ENCODE measurements at places on chromosomes 16 and 17. TPM values are rescaled to one million over a fixed set of nuclear protein-coding genes. Genes with fewer than 3 reads are reported as not detected.

Gene SDR42E2
- total RNA-seq: not detected

Gene WSCD1
- total RNA-seq: 11.4 TPM

DNA sequence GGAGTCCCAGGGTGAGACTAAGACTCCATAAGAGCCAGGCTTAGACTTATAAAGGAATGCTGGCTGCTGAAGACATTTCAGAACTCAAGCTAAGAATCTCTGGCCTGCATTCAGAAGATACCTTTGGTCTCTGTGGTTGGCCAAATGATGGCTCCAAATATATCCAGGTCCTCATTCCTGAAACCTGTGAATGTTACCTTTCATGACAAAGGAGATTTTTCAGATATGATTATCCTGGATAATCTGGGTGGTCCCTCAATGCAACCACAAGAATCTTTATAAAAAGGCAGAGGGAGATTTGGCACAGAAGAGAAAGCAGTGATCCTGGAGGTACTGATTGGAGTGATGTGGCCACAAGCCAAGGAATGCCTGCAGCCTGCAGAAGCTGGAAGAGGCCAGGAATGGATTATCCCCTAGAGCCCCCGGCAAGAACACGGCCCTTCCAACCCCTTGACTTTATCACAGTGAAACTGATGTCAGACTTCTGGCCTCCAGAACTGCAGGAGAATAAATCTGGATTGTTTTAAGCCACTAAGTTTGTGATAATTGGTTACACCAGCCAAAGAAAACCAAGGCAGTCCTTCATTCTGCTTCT lies 253.3 kb downstream of the SLC39A11 start:
- H3K27me3 ChIP-seq: no peaks in the 10 kb centered on the region
- peaks cover 22% of the 10 kb centered on the region for H3K36me3 ChIP-seq
- H3K27ac ChIP-seq: no peak overlapping the region
- H3K4me3 ChIP-seq: no peak overlapping the region
- H3K4me1 ChIP-seq: no peaks in the 10 kb centered on the region

- no peaks in the 10 kb centered on the region for H3K27me3 ChIP-seq
- H3K4me1 ChIP-seq: no peaks in the 10 kb centered on the region
- no peak for DNase-seq
- H3K27ac ChIP-seq: no peak overlapping the region
- H3K4me3 ChIP-seq: no peak overlapping the region
- H3K36me3 ChIP-seq: no peaks in the 10 kb centered on the region
Measured at GRCh38 chr16:12178251-12178990, 201.9 kb downstream of the SNX29 start.

- H3K4me3 ChIP-seq: no peak overlapping the region
- no peaks in the 10 kb centered on the region for H3K36me3 ChIP-seq
- DNase-seq: no peak
- H3K4me1 ChIP-seq: no peaks in the 10 kb centered on the region
- no peak overlapping the region for H3K27ac ChIP-seq
- no peaks in the 10 kb centered on the region for H3K27me3 ChIP-seq
Measured at GRCh38 chr16:59385959-59386358, 651.8 kb upstream of the GOT2 start.

DNA sequence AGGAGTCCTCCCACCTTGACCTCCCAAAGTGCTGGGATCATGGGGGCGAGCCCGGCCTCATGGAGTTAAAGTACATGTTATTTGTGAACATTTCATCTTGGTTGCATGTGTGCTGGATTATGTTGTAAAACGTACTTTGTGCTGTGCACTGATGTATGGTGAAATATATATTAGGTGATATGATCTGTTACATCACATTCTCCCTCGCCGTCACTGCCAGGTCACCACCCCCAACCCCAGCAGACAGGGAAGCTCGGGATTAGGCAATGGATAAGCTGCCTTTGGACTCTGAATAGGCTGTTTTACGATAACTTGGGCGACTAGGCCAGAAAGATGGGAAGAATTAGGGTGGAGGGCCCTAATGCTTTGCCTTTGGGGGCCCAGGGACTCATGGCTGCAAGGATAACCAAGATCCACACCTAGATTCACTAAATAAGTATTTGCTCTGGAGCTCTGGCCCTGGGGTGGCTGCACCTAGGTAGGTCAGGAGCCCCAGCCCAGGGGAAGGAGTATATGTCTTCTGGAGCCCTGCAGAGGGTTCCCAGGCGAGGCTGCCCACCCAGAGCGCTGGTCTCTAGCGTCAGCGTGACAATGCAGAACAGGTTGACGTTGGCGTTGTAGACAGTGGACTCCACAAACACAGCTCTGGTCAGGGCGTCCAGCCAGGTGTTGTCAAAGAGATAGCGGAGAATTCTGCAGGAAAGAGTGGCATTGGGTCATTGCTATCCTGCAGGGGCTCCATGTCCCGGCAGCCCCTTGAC lies 27.1 kb upstream of the GCSH start:
- H3K27me3 ChIP-seq: no peaks in the 10 kb centered on the region
- no peaks in the 10 kb centered on the region for H3K36me3 ChIP-seq
- H3K27ac ChIP-seq: no peak overlapping the region

DNA sequence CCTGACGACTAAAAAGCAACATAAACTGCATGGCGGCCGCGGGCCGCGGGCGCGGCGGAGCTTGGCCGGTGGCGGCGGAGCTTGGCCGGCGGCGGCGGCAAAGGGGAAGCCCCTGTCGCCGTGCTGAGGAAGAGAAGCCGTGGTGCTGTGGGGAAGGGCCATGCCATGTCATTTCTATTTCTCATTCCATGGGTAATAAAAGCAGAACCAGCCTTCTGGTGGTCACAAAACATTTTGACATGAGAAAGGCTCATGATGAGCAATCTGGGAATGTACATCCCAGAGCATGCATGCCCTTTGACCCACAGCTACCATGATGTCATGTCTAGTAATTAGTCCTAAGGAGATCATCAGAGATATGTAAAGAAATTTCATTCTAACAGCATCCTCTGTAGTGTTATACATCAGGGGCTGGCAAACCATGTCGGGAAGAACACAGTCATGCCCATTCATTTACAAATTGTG lies 23.9 kb upstream of the HEATR6 start:
- H3K4me1 ChIP-seq: no peaks in the 10 kb centered on the region
- H3K27ac ChIP-seq: no peak overlapping the region
- no peaks in the 10 kb centered on the region for H3K36me3 ChIP-seq
- DNase-seq: no peak
- no peaks in the 10 kb centered on the region for H3K27me3 ChIP-seq

GRCh38 chr17:33277436-33278100 lies 15.5 kb downstream of the ASIC2 start:
- no peak overlapping the region for H3K4me3 ChIP-seq
- DNase-seq: no peak
- H3K36me3 ChIP-seq: no peaks in the 10 kb centered on the region
- H3K27me3 ChIP-seq: no peaks in the 10 kb centered on the region

GRCh38 chr17:2737693-2738092 lies 11.8 kb downstream of the CCDC92B start:
- no peak for DNase-seq
- H3K4me3 ChIP-seq: no peak overlapping the region
- H3K4me1 ChIP-seq: no peaks in the 10 kb centered on the region
- H3K27me3 ChIP-seq: no peaks in the 10 kb centered on the region

- peak overlapping the region; percentile 77 for H3K4me3 ChIP-seq
- peaks cover 15% of the 10 kb centered on the region for H3K4me1 ChIP-seq
- DNase-seq: no peak
- no peaks in the 10 kb centered on the region for H3K36me3 ChIP-seq
Measured at GRCh38 chr17:49850218-49850610, 2.3 kb upstream of the TAC4 start.

DNA sequence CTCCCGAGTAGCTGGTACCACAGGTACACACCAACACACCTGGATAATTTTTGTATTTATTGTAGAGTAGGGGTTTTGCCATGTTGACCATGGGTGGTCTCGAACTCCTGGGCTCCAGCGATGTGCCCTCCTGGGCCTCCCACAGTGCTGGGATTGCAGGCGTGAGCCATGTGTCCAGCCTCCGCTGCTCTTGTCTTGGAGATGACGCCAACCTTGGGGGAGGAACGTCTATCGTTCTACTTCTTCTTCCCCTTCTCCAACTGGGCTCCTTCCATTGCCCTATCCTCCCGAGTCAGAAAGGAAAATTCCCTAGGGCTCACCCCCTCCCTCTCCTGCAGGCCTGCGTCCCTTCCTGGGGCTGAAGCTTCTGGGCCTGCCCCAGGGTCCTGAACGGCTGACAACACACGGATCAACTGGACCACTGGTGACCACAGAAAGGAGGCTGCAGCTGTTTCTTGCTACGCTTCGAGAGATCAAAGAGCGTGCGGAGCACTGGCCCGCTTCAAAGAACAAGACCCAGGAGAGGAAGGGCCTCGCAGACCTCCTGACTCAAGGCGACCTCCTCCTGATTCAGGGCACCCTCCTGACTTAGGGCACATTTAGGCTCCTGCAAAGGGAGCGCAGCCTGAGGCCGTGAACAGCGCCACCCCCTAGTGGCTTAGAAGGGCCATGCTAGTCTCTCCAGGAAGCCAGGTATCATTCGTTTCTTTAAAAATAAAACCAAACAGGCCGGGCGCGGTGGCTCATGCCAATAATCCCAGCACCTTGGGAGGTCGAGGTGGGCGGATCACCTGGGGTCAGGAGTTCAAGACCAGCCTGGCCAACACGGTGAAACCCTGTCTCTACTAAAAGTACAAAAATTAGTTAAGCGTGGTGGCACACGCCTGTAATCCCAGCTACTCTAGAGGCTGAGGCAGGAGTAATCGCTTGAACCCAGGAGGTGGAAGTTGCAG lies 48.5 kb upstream of the HELZ start:
- no peak overlapping the region for H3K4me3 ChIP-seq
- peaks cover 6% of the 10 kb centered on the region for H3K4me1 ChIP-seq
- H3K36me3 ChIP-seq: no peaks in the 10 kb centered on the region
- no peak overlapping the region for H3K27ac ChIP-seq
- peak; percentile 79 for DNase-seq

DNA sequence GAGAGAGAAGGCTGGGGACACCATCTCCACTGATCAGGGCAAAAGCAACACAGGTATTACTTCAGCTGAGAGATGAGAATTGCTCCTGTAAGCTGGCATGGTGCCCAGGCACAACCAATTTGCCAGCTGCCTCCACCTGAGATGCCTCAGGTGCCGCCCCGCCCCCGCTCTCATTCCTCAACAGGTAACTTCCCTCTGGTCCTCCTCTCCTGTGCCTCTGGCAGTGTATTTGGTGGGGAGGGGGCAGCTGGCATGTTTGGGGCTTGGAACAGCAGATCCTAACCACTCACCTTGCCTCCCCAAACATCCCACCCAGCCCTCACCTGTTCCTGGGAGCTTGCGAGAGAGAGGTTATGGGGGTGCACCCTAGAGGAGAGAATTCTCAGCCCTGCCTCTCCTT lies 2.9 kb upstream of the SRCIN1 start:
- peaks cover 29% of the 10 kb centered on the region for H3K27me3 ChIP-seq
- no peak overlapping the region for H3K27ac ChIP-seq
- H3K36me3 ChIP-seq: no peaks in the 10 kb centered on the region
- no peak for DNase-seq
- H3K4me3 ChIP-seq: no peak overlapping the region
- H3K4me1 ChIP-seq: no peaks in the 10 kb centered on the region

GRCh38 chr17:42456223-42457106 lies 2.2 kb upstream of the ATP6V0A1 start:
- no peak for DNase-seq
- peak overlapping the region; percentile 92 for H3K27ac ChIP-seq
- H3K4me3 ChIP-seq: no peak overlapping the region
- H3K36me3 ChIP-seq: no peaks in the 10 kb centered on the region
- no peaks in the 10 kb centered on the region for H3K27me3 ChIP-seq

DNA sequence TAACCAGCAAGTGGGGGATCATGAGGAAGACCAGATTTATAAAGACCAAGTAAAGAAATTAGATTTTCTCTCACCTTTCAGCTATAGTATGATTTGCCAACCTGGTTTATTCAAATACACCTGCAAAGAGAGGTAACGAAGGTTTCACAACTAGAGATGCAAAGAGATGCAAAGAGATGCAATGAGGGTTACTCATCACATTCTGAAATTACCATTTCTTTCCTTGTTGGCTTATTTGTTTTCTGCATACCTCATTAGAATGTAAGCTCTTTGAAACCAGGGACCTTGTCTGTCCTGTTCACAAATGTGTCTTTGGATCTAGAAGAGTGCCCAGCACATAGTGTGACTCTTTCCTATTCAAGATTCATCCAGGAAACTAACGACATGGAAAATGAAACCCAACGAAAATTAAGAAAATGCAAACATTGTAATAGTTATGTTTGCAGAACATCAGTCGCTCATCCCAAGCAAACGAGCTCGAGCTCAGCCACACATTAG lies 9.0 kb upstream of the LONP2 start:
- no peaks in the 10 kb centered on the region for H3K27me3 ChIP-seq
- no peak for DNase-seq
- H3K4me3 ChIP-seq: no peak overlapping the region
- H3K36me3 ChIP-seq: no peaks in the 10 kb centered on the region
- no peaks in the 10 kb centered on the region for H3K4me1 ChIP-seq

Measured in ascending aorta (tissue), 2 donors.